Neural cell (in vitro differentiated cells): ENCODE measurements at places on chromosomes 6 and 20. TPM values are rescaled to one million over a fixed set of nuclear protein-coding genes. Genes with fewer than 3 reads are reported as not detected.

The ERGIC3 gene
- 385 and 451 TPM in 2 replicates for polyA plus RNA-seq

The KIF13A gene
- 9.4 and 12.8 TPM in 2 replicates for polyA plus RNA-seq

The ISM1 gene
- polyA plus RNA-seq, result not detected in 2 replicates

The PAX1 gene
- polyA plus RNA-seq, result not detected in 2 replicates

The ZKSCAN8 gene
- polyA plus RNA-seq, result 17.2 and 22.0 TPM in 2 replicates

The NOX3 gene
- 0.11 TPM in 1 of 2 replicates, not detected in the other for polyA plus RNA-seq

The CPNE5 gene
- 8.7 and 9.5 TPM in 2 replicates for polyA plus RNA-seq

The MDFI gene
- polyA plus RNA-seq, result 42.5 and 42.8 TPM in 2 replicates

The LCA5 gene
- 11.5 and 13.2 TPM in 2 replicates for polyA plus RNA-seq

The PNLDC1 gene
- not detected in 2 replicates for polyA plus RNA-seq

The NELFE gene
- 103 and 117 TPM in 2 replicates for polyA plus RNA-seq

The IL20RA gene
- polyA plus RNA-seq, result not detected in 2 replicates

The ZNF831 gene
- 0.14 TPM in 1 of 2 replicates, not detected in the other for polyA plus RNA-seq

The GJA10 gene
- not detected in 2 replicates for polyA plus RNA-seq

The SSTR4 gene
- not detected in 2 replicates for polyA plus RNA-seq

The NRSN1 gene
- polyA plus RNA-seq, result 23.1 and 24.5 TPM in 2 replicates

The GSTA5 gene
- polyA plus RNA-seq, result not detected in 2 replicates

The SRF gene
- 24.8 and 28.9 TPM in 2 replicates for polyA plus RNA-seq

The MDN1 gene
- 17.8 and 22.5 TPM in 2 replicates for polyA plus RNA-seq

The DEFB132 gene
- not detected in 2 replicates for polyA plus RNA-seq

The FNDC1 gene
- not detected in 2 replicates for polyA plus RNA-seq

The CCN2 gene
- 1.5 and 2.3 TPM in 2 replicates for polyA plus RNA-seq

The HLA-DMB gene
- polyA plus RNA-seq, result 2.9 and 4.5 TPM in 2 replicates

The C6orf120 gene
- 16.6 and 17.8 TPM in 2 replicates for polyA plus RNA-seq

The PKIB gene
- polyA plus RNA-seq, result 22.8 and 26.2 TPM in 2 replicates

The PLN gene
- polyA plus RNA-seq, result not detected in 2 replicates

The CLPSL1 gene
- polyA plus RNA-seq, result not detected in 2 replicates

The EYA2 gene
- 0.88 TPM in 1 of 2 replicates, not detected in the other for polyA plus RNA-seq

The LAMA5 gene
- polyA plus RNA-seq, result 21.6 and 27.2 TPM in 2 replicates

The DSP gene
- polyA plus RNA-seq, result 0.05 TPM in 1 of 2 replicates, not detected in the other

The MATN4 gene
- not detected in 2 replicates for polyA plus RNA-seq

The KCNG1 gene
- polyA plus RNA-seq, result 1.7 and 2.1 TPM in 2 replicates

The TCEA2 gene
- 87.7 and 103 TPM in 2 replicates for polyA plus RNA-seq
